ENCODE measurements at places on chromosomes 16 and 17.

- DNase-seq = no peak
Measured at GRCh38 chr17:20988896-20989295, 53.9 kb downstream of the USP22 start.

GRCh38 chr16:30893744-30894539 lies at the start of gene BCL7C:
TSS of gene BCL7C (minus strand) at chr16:30894077. CDS start at chr16:30893944, 133 bp downstream.
- peak; percentile 75 for DNase-seq

DNA sequence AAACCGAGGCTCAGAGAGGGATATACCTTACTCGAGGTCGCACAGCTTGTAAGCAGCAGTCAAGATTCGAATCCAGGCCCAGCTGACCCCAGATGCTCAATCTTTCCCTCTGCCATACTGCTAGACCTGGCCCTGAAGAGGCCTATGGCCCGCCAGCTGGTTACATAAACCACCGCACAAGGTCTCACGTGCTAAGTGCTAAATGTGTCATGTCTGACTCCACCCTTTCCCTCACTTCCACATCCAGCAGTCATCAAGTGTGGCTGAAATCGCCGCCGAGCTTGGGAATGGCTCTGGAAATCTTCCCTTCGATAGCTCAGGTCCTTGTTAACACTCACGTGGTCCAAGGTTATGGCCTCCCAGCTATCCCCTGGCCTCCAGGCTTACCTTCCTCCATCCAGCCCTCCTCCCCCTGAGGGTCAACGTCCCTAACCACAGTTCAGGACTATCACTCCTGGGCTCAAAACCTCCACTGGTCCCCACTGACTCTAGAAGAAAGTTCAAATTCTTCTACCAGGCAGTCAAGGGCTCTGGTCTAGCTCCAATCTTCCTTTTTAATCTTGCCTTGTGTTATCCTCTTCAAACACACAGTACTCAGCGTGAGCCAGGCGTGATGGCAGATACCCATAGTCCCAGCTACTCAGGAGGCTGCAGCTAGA lies 3.5 kb downstream of the ZBTB4 start:
- no peak for DNase-seq

- DNase-seq = no peak
Measured at GRCh38 chr17:50452630-50453300, 15.9 kb downstream of the CHAD start.

GRCh38 chr17:28484296-28484695 lies 10.9 kb downstream of the SLC13A2 start:
- DNase-seq = no peak

GRCh38 chr17:42097691-42098631 lies at the start of gene ZNF385C:
TSS of gene ZNF385C (minus strand) at chr17:42098473. CDS start at chr17:42063056, 35,417 bp downstream.
- peak; percentile 26 for DNase-seq

- no peak for DNase-seq
Measured at GRCh38 chr17:81036197-81036941, 1.4 kb downstream of the BAIAP2 start.

GRCh38 chr17:29581583-29582253 lies 7.7 kb downstream of the GIT1 start:
- no peak for DNase-seq

- no peak for DNase-seq
Measured at GRCh38 chr16:23856251-23856709, 20.5 kb downstream of the PRKCB start.

GRCh38 chr16:49382916-49383315 lies 9.3 kb downstream of the C16orf78 start:
- DNase-seq = no peak

- no peak for DNase-seq
Measured at GRCh38 chr16:69917739-69918138, 33.4 kb upstream of the CLEC18A start.

DNA sequence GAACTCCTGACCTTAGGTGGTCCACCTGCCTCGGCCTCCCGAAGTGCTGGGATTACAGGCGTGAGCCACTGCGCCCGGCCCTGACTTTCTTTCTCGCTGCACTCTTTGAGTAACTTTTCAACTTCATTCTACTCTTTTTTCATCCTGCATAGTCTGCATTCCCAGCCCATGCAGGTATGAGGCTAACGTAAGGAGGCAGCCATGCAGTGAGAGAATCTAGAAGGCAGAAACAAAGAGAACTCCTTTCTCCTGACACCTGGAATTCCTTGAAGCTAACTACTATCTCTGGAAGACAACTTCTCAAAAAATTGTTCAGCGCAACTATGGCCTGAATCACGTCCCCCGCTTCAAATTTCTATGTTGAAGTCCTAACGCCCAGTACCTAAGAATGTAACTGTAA lies 152.0 kb downstream of the SLC39A11 start:
- no peak for DNase-seq

- DNase-seq = no peak
Measured at GRCh38 chr17:33500151-33500550, 207.1 kb upstream of the ASIC2 start.

- DNase-seq = no peak
Measured at GRCh38 chr17:66949501-66949900, 15.0 kb upstream of the CACNG4 start.

- no peak for DNase-seq
Measured at GRCh38 chr17:78241277-78242023, 10.0 kb downstream of the TMEM235 start.

DNA sequence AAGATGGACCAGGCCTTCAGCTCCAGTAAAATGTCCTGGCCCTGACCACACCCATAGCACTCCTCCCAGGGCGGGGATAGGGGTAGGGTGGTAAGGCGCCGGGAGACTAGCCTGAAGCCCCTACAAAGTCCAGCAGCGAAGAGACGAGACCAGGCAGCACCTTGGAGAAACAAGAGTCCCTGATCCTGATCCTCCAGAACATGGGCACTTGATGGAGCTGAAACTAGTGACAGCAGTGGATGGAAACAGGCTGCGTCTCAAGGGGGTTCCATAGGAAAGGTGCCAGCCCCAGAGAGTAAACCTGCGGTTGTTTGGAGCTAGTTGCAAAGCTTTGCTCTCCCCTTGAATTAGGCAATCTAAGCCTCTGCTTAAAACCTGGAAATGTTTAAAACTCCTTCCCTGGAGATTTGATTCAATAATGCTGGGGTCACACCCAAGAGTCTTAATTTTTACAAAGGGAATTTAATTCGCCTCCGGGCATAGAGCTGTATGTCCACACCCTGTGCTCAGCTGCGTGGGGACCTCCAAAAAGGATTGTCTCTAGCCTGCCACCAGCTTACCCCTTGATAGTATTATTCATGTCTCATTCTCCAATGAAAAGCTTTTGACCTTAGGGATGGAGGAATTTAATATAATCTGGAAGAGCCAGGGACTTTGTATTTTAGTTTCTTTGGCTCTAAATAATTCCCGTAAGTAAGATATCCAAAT lies 258.6 kb downstream of the PMP22 start:
- no peak for DNase-seq

GRCh38 chr17:82788206-82789001 lies 36.5 kb downstream of the TBCD start:
- DNase-seq = no peak

DNA sequence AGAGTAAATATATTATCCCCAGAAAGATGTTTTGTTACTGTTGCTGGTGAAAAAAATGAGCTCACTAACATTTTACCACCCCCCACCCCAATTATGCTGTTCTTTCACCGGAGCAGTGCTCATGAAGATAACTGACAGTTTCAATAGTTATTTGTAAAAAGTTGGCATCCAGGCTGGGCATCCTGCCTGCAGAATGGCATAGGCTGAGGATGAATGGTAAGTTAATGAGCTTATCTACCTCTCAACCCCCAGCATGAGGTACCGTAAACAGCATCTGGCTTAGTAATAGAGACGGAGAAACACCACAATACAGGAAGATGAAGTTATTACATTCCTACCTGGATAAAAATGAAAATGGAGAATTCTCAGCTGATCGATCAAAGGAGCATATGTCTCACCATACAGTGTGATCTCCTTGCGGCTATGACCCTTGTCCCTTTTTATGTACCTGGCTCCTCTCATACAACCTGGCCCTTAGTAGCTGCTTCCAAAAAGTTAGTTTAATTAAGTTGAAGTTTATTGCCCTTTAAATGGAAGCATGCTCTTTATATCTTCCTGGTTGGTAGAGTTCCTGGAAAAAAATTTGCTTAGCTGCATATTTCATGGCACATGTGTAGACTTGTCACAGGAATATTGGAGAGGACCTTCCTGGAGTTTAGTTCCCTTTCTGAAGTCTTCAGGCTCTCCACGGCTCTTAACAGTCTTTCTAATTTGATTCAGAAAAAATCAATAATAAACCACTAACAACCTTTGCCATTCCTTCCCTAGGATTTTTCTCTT lies 61.2 kb upstream of the MPHOSPH6 start:
- no peak for DNase-seq

DNA sequence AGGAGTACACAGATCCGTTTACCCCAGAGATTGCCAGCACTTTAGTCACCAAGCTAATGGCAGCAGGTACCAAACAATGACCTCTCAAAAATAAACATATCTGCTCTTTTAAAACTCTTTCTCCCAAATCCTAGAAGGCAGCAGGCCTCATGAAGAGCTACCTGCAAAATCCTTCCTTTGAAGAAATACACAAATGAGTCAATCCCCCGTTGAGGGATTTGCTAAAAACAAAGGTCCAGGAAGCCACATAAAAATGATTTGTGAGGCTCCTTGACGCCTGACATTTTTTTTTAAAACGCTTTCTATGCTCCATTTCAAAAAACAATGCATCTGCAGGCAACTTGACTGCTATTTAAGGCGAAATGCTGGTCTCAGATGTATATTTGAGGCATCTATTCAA lies 58.2 kb downstream of the NACA2 start:
- no peak for DNase-seq

DNA sequence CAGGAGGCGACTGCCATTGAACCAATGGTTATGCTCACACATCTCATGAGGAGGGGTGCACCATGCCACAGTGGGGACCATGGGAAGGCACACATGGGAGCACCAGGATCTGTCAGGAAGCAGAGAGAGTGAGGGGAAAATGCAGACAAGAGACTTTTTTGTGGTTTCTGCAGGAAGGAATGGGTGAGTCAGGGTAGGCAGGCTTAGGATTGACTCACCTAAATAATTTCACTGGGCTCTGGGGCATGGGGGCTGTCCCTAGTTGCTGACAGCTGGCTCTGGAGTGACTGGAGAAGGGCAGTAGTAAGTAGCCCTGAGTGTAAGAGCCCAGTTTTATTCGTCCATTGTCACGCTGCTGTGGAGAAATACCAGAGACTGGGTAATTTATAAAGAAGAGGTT lies 202.4 kb downstream of the AXIN2 start:
- no peak for DNase-seq

DNA sequence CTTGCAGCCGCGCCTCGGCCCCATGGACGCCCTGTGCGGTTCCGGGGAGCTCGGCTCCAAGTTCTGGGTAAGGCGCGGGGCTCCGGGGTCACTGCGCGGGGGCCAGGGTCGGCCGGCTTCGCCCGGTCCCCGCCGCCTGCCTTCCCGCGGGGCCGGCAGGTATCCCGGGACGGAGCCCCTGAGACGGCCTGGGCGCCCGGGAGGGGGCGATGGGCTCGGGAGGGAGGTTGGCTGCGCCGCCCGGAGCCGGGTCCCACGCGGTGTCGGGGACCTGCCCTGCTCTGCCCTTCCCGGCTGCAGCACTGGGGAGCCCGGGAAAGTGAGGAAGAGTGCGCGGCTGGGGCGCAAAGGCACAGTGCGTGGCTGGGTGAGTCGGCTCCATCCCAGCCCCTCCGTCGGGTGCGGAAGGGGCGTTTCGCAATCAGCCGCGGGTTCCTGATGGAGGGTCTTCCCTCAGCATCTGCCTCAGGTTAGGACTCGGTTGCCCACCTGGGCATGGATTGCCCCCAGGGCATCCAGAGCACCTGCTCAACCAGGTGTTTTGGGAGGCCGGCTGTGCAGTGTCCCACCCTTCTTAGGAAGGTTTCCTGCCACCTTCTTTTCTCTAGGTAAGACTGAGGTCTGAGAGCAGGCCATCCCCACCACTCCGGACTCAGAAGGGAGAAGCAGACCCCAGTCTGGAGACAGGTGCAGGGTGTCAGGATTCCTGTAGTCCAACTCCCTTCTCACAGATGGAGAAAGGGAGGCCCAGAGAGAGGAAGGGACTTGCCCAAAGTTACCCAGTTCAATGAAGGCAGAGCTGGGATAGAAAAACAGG lies 442 bp downstream of the ABCC3 start:
- DNase-seq = no peak

DNA sequence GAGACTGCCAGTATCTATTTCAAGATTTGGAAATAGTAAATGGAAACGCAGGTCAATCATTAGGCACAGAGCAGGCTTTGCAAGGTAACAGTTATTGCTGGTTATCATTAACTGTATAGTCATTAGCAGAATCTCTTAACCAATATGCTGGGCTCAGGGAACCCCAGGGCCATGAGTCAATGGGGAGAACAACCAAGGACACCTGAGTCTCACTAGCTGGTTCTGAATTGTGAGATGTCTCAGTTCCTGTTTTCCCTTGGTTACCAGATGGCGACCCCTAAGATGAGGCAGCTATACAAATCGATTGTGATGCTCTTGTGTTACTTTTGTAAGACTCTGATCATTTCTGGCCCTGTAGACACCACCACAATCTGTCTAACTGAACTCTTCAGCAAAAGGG lies 385.3 kb downstream of the HAPSTR1 start:
- no peak for DNase-seq

DNA sequence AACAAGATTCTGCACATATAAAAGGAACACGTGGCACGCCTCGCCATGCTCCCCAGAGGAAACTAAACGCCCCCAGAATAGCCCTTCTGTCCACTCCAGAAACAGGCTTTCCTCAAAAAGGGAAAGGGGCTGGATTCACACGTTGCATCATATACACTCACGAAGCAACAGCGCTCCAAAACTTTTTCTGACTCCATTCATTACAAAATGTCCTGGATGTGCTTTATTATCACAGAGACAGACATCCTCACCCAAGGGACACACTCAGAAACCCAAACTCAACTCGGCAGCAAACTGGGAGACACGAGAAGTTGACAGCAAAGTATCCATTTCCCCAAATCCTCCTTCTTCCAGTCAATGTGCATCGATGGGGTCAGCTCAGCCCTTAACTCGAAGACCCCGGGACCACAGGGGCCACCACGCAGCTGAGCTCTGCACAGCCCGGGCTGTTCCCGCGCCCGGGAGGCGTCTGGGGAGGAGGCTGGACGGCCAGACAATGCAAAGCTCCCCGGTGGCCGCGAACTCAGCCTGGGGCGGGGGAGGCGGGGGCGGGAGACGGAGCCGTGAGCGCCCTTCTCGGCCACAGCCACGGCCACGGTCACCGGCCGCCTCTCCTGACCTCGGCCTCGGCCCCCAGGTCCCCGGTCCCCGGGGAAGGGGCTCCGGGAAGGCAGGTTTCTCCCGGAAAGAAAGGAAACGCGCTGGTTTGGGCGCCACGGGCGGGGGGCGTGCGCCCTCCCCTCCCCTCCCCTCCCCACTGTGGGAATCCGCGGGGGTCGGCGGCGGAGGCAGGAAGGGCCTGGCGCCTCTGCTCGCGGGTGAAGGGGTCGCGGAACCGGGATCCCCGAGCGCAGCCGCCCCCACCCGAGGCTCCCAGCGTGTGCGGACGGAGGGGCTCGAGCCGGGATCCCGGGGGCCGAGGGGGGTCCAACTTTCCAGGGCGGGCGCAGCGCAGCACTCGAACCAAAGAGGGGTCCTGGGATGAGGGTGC lies 1.2 kb downstream of the NXN start:
- no peak for DNase-seq

DNA sequence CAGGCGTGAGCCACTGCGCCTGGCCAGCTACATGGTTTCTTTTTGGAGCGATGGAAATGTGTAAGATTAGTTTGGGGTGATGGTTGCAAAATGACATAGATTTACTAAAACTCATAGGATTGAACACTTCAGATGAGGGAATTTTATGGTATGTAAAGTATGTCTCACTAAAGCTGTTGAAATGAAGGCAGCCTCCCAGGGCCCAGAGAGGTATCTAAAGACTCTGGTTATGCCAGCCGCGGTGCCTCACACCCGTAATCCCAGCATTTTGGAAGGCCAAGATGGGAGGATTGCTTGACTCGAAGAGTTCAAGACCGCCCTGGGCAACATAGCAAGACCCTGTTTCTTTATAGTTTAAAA lies 254.9 kb downstream of the PARN start:
- no peak for DNase-seq
